Ureter (tissue), 1 donor: ENCODE measurements at places on chromosomes 3 and 15. TPM values are rescaled to one million over a fixed set of nuclear protein-coding genes. Genes with fewer than 3 reads are reported as not detected.

DNA sequence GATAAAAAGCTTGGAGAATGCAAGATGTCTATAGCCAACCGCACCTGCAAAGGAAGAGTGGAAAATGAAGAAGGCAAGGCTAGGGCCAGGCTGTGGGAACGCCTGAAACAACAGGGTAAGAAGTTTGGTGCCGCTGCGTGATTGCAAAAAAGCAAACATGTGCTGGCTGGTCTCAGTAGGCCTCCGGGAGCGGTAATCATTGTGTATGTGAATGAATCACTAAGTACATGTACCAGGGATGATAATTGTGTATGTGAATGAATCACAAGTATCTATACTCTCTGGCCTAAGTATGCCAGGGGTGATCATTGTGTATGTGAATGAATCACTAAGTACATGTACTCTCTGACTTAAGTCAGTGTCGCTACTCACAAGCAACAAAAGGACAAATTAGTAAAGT lies 40.3 kb upstream of the PARL start:
- DNase-seq: peak; percentile 66

- peak; percentile 68 for DNase-seq
Measured at GRCh38 chr15:70121624-70122302, 24.0 kb upstream of the TLE3 start.

DNA sequence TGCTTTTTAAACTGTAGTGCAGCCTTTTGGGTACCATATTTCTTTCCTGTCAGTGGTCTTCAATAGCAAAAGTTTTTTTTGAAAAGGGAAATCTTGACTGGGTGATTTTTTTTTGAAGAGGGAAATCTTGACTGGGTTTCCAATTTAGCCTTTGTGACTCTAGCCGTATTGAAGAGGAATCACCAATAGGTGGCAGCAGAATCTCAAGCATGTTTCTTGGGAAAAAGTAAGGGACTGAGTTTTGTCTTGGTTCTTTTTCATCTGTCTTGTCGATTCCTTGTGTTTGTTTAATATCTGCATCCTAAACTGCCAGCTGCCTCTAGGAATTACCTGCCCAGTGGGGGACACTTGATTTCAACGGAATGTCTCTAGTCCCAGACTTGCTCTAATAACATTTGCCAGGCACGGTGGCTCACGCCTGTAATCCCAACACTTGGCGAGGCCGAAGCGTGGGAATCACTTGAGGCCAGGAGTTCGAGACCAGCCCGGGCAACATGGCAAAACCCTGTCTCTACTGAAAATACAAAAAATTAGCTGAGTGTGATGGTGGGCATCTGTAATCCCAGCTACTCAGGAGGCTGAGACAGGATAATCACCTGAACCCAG lies 89.2 kb downstream of the RBPMS2 start:
- no peak for DNase-seq

Gene KBTBD13
- 0.18 TPM for total RNA-seq

Gene ZNF660
- total RNA-seq: 7.5 TPM

Gene ZPLD1
- total RNA-seq: 0.10 TPM

Gene SLC6A11
- total RNA-seq: 4.1 TPM

Gene ALDH1A3
- 24.2 TPM for total RNA-seq
